ENCODE measurements at places on chromosomes 7 and 10.

DNA sequence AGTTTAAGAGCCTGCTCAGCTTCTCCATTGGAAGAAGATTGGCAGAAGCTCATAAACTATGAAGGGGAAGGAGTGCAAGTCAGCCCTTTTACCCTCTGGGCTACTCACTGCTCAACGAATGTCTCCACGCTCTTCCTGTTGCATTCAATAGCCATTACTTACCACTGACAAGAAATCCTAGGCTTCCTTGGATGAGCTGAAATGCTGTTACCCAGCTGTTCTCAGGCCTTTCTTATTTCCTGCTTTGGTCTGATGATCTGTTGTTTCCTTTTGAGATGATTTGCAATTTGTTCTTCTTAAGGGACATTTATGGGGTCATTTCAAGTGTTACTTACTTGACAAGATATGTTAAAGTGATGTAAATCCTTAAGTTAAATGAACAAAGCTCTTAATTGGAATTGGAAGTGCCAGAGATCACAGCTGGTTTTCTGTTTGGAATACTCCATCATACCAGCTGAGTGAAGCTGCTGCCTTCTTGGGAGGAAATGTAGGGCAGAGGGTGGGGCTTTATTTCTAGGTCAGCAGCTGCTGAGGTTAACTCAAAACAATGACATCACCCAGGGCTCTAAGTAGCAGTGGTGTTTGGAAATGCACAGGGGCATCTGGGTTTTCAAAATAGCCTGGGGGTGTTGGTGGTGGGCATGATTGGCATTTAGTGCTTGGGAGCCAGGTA is 170.0 kb downstream of the PRKCQ start:
- DNase-seq, result peak; percentile 35

DNA sequence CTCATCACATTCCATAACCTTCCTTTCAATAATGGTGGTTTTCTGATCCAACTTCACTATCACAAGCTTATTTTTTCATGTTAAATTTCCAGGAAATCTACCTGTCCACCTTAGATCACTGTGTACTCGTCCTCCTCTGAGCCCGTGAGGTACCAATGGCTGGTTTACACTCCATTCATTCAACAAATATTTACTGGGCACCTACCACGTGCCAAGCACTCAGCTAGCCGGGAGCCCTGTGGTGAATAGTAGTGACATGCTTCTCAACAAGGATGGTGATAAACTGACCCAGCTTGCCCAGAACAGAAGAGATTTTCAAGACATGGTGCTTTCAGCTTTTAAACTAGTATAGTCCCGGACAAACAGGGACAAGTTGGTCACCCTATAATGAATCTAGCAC is 98.2 kb downstream of the FAM204A start:
- DNase-seq, result no peak

DNA sequence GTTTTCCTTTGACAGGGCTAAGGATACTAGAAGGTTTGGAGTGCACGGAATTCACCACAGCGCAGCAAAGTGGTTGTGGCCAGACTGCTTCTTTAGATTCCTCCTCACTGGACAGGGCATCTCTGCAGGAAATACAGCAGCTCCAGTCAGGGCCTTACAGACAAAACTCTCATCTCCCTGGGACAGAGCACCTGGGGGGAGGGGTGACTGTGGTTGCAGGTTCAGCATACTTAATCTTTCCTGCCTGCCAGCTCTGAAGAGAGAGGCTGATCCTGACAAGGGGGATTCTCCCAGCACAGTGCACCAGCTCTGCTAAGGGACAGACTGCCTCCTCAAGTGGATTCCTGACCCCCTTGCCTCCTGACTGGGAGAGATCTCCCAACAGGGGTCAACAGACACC is 1257.9 kb downstream of the NXPH1 start:
- no peak for DNase-seq

DNA sequence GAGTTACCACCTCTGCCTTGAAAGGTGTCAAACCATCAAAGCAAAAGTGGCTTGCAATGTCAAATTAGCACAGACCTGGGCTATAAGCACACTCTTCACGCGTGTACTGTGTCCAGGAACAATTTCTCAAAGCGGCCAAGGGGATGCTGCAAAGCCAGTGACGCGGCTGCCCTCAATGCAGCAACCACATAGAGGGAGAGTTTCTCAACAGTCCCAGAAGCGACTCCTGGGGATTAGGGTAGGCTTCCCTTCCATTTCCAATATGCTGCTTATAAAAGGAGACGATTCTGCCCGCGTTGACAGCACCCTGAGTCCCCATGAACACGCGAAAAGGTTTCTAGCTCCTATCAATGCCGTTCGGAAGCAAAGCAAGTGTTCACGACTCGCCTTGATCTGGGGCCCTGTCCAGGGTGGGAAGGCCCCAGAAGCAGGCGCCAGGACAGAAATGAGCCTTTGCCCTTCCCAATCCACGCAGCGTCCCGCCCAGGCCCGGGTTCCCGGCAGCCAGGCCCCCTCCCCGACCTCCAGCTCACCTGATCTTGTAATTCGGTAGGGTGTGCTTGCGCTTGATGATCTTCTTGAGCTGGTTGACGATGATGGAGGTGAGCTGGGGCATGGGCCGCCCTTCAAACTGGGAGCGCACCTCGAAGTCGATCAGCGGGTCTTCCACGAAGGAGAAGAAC is 1.3 kb downstream of the PDZD8 start:
- peak; percentile 51 for DNase-seq

- no peak for DNase-seq
Measured at GRCh38 chr7:69645683-69646082, 47.4 kb downstream of the AUTS2 start.

- DNase-seq, result no peak
Measured at GRCh38 chr7:130473876-130474275, 18.0 kb upstream of the MEST start.

DNA sequence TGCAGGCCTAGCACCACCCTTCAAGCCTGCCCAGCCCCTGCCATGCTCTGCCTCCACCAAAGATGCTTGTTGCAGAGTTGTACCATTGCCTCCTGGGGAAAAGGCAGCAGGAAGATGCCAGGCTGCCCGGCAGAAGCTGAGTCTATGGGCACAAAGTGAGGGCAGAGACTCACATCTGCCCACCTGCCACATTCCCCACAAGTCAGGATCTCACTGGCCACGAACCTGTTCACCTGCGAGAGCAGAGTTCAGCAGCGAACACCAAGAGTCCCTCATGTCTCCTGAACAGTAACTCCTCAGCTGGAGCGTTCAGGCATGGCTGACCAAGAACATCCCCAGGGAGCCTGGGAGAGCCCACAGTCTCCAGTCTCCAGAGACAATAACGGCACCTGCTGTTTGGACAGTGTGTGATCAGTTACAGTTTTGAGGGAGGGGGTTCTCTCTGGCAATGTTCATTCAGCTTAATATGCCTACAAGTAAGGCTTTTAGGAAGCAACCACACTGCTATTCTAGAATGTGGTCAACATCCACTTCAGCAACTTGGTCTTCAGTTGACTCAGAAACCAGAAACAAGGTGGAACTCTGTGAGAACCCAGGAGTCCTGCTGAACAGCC is 78.5 kb downstream of the GRID1 start:
- DNase-seq, result no peak

DNA sequence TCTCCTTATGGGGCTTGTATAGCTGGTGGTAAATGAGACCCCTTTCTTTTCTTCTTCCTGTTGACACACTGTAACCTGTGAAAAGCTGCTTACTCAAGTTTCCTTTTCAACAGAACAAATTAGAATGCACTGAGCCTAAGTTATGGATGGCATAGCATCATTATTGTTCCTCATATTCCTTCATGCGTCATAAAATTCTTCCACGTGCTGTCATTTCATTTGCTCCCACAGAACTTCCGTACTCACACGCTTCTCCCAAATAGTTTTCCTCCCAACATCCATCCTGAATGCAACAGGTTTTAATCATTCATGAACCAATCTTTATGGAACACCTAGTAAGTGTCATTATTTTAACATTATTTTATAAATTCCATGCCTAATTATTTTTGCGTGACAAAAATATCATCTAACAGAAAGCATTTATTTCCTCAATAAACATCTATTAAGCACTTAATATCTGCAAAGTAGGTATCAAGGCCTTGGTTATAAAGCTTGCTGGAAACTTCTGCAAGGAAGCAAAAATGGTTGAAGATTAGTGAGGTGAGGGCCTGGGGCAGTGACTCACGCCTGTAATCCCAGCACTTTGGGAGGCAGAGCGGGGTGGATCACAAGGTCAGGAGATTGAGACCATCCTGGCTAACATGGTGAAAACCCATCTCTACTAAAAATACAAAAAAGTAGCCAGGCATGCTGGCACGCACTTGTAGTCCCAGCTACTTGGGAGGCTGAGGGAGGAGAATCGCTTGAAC is 18.9 kb upstream of the SEPTIN7 start:
- no peak for DNase-seq

GRCh38 chr10:30988831-30989435 is 42.7 kb downstream of the ZNF438 start:
- DNase-seq, result no peak

- no peak for DNase-seq
Measured at GRCh38 chr10:49056356-49056755, 59.0 kb downstream of the VSTM4 start.

DNA sequence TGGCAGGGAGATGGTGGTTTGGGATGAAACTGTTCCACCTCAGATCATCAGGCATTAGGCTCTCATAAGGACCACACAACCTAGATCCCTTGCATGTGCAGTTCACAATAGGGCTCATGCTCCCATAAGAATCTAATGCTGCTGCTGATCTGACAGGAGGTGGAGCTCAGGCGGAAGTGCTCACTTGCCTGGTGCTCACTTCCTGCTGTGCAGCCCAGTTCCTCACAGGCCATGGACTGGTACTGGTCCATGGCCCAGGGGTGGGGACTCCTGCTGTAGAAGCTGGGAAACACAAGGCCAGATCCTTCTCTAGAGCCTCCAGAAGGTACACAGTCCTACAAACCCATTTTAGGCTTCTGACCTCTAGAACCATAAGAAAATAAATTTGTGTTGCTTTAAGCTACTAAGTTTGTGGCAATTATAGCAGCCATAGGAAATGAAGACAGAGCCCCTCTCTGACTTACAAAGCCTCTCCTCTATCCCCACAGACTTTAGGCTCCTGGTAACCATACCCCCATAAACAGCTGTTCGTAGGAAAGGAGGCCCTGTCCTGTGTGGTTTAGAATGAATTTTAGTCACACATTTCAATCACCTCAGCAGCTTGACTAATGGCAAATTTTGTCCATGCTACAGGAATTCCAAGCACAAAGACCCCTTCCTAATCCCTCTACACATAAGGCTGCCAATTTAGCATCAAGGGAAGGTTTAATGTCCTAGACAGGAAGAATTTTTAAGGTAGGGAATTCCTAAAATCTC is 206.1 kb upstream of the PHYHIPL start:
- DNase-seq, result no peak

DNA sequence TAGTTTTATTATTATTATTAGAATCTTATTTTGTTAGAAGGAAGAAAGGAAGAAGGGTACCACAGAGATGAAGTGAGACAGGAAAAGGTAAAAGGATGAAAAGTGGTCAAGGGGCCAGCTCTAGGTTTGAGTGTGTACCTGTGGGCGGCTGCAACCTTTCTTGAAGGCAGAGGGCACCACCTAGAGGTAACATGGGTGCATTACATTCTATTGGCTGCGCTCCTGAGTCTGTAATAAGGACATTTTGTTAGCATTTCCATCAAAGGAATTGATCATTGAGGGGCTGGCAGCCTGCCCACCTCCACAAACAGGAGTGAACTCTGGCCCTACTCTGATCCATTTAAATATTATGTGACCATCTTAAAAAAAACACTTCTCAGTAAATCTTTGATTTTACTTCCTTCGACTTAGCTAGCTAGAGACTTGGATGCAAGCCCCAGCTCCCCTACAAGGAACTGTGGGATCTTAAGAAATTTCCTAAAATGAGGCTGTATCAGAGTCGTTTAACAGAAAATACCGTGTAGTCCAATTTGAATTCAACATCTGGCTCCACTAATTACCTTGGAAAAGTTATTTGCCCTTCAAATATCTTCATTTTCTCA is 610.4 kb downstream of the IPMK start:
- no peak for DNase-seq

DNA sequence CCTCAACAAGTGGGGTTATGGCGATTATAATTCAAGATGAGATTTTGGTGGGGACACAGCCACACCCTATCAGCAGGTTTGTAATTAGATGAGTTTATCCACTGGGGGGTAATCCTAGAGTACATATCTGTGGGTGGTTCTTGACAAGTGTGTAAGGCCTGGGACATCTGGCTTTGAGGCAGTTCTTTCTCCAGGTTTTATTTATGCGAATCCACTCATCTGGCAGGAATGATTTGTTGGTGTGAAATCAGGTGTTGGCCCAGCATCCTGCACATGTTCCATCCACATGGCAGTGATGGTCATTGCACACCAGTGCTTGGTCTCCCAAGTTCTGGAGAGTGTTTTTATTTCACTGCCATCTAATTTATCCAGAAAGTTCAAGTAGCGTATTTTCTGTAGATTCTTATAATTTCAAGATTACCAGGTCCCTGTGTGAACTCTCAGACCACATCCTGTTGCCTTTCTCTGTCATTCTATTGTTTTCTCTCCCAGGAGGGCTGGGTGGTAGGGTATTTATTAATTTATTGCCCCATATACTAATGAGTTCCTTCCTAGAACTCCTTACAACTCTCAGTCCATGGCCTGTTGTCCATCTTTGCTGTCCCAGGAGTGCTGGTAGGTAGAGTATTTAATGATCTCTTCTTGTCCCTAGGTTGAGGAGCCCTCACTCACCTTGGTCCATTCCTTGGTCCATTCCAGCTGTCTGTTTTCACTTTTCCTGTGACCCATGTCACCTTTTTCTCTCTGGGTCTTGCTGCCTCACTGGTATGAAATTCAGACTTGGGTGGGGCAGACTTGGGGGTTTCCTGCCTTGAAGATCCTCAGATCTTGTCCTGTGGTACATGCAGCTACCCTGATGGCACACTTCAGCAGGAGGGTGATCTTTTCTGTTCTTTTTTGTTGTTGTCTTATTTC is 10.4 kb downstream of the RALA start:
- peak; percentile 26 for DNase-seq

DNA sequence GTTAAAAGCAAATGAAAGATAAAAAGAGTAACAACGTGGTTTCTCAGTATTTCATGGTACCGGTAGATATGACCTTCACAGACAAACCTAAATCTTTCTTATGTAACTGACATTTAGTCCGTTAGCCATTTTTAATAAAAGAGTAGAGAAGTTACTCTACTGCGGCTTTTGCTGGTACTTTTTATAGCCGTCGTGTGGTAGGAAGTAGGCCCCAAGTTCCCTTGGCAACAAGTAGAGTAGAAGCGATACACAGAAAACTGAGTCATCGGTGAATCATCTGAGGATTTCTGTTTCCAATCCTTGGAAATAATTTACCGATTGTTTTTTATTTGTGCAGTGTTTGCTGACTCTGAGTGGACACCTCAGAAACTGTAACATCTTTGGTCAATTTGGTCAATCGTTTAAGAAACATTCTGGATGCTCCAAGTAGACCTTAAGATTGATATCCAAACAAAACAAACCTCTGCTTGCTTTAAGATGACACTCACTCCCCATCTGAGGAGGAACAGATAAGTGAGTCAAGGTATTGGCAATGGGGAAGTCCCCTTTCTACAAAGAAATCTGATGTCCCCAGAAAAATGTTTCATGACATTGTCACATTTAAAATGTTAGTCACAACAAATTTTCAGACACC is 63.9 kb upstream of the AHR start:
- DNase-seq, result no peak

DNA sequence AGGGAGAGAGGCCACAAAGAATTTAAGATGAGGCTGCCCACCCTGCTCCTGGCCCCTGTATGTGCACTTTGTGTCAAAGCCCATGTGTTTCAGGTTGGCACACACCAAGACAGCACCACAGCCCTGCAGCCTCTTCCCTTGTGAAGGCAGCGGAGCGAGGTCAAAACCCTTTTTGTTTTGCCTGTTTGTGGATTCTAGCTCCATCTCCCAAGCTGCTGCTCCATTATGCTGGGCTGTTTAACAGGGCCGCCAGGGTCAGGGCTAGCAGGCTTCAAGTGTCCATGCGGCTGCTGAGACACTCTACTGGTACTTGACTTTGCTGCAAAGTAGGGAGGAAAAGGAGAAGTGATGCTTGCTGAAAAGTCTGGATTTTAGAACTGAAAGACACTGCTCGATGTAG is 142.3 kb upstream of the EFCAB10 start:
- no peak for DNase-seq

Measured in activated T-cell treated with anti-CD3 and anti-CD28 coated beads, Interleukin-2, amount 50 U/mL, for 1 hour (primary cell).